ENCODE measurements at places on chromosomes 5 and 9. TPM values are rescaled to one million over a fixed set of nuclear protein-coding genes. Genes with fewer than 3 reads are reported as not detected.

RASGEF1C gene
- total RNA-seq = 0.41 TPM

NTNG2 gene
- total RNA-seq = 2.4 TPM

BTNL8 gene
- not detected for total RNA-seq

- no peak for DNase-seq
- H3K4me3 ChIP-seq = no peak overlapping the region
- no peaks in the 10 kb centered on the region for H3K27me3 ChIP-seq
- H3K27ac ChIP-seq = no peak overlapping the region
- no peaks in the 10 kb centered on the region for H3K36me3 ChIP-seq
These were observed 27.0 kb downstream of the PRUNE2 start for GRCh38 chr9:76878933-76879332.

All from astrocyte (in vitro differentiated cells and primary cell).